ENCODE measurements at places on chromosomes 12 and 14. TPM values are rescaled to one million over a fixed set of nuclear protein-coding genes. Genes with fewer than 3 reads are reported as not detected.

GRCh38 chr12:115079760-115080159, 395.8 kb upstream of the TBX3 start:
- no peak for DNase-seq

GRCh38 chr12:72502546-72502945, 230.4 kb downstream of the TRHDE start:
- DNase-seq: no peak

DNA sequence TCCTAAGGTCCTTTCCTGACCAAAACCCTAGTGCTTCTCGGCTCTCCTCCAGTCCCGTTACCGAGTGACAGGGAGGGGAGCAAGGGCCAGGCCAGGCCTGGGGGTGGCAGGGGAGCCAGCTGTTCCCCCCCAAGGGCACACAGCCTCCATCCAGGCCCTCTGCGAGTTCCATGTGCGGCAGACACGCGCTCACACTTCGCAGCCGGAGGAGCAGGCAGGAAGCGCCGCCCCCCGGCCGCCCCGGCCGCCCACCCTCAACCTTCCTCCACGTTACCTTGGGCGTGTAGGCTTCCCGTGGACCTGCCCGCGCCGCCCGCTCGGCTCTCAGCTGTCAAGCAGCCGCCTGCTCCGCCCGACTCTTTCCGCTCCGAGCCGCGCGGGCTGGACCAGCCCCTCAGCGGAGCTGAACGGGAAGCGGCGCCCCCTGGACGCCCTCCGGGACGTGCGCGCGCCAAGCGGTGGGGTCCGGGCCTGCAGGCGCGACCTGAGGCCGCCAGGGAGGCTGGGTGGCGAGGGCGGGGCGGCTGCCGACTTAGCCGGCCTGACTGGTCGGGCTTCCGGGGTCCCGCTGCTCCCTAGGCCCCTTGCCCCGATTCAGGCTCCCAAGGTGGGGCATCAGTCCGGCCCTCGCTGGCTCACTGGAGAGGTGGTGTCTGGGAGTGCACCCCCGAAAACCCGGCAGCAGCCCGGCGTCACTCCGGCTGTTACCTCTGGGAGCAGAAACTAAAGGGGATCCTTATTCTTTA, at the start of gene CRACR2A:
CRACR2A (minus strand) TSS at position 369 of the 746 bp plus-strand sequence. CDS start 56,110 bp downstream, outside the sequence.
- DNase-seq: no peak

- no peak for DNase-seq
These were observed 164.9 kb downstream of the ETV6 start for GRCh38 chr12:11814374-11814773.

DNA sequence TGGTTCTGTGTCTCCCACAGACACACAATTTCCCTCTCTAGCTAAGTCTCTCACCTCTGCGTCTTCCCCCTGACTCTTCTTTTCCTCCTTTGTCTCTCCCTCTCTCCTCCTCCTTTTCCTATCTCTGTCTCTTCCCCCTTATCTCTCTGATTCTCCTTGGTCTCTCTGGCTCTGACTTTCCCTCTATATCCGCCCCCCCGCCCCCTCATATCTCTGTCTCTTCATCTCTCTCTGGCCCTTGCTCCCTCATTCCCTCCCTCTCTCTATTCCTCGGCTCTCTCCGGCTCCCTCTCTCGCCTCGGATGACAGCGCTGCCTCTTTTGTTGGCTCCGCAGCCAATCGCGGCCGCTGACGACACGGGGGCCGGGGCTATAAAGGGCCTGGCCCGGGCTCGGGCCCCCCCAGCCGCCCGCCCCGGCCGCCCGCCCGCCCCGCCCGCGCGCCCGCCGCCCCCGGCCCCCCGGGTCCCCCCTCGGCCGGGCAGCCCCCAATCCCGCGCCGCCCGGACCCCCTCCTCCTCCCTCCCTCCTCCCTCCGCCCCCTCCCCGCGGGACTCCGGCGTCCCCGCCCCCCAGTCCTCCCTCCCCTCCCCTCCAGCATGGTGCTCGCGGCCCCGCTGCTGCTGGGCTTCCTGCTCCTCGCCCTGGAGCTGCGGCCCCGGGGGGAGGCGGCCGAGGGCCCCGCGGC, at the start of gene GDF11:
GDF11 (plus strand) TSS at position 404 of the 687 bp plus-strand sequence; CDS start at position 599, 195 bp downstream.
- no peak for DNase-seq

DNA sequence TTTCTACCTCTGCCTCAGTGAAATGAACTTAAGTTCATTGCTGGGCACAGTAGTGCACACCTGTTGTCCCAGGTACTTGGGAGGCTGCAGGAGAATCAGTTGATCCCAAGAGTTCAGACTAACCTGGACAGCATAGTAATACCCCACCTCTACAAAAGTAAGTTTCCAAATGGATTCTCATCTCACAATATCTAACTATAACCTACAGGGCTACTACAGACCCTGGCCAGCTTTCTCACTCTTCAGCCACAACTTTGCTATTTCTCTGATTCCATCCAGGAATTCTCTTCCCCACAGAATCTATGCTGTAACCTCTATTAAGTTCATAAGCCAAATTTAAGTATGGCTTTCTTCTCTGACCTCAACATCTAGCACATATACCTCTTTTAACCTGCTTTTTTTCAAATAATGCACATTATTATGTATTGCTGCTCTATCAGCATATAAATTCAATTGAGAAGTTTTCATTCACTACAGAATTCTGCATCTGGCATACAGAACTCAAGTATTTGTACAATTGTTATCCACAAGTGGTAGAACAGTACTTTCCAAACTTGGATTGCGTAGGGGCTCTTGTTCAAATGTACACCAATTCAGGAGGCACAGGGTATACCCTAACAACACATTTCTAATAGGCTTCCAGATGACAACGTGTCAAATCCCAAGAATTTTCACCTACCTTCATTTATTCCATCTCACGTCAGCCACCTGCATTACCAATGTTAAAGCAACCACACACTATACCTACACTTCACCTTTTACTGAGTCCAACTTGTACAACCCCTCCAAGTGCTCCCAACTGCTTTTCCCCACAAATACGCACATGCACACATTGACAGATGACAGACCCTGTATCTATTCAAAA, 3.8 kb downstream of the RPS29 start:
- no peak for DNase-seq

DNA sequence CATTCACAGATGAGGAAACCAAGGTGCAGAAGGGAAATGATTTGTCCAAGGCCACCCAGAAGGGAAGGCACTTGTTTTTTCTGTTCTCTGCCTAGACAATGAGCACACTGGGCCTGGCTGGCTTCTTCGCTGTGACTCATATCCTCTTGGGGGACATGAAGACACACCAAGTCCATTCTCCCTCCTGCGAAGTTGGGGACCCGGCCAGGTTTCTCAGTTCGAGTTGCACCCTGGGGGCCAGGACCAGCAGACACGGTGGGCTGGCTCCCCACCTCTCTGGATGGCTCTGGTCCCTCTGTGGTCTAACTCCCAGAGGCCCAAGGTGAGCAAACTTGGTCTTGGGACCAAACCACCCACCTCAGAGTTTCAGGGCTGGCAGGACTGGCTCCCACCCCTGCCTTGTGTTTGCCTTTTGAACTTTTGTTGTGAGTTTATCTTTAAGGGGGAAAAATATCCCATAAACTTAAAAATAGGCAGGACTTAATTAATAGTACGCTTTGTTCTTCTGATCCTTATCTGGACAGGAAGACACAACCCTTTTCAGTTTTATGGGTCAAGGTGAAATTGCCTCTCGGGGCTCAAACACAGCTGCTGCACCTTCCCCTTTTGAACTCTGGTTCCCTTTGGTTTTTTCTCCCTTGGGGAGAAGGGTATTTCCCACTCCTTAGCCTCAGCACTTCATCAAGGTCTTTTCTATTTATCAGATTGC, 9.0 kb upstream of the MLEC start:
- DNase-seq: no peak

DNA sequence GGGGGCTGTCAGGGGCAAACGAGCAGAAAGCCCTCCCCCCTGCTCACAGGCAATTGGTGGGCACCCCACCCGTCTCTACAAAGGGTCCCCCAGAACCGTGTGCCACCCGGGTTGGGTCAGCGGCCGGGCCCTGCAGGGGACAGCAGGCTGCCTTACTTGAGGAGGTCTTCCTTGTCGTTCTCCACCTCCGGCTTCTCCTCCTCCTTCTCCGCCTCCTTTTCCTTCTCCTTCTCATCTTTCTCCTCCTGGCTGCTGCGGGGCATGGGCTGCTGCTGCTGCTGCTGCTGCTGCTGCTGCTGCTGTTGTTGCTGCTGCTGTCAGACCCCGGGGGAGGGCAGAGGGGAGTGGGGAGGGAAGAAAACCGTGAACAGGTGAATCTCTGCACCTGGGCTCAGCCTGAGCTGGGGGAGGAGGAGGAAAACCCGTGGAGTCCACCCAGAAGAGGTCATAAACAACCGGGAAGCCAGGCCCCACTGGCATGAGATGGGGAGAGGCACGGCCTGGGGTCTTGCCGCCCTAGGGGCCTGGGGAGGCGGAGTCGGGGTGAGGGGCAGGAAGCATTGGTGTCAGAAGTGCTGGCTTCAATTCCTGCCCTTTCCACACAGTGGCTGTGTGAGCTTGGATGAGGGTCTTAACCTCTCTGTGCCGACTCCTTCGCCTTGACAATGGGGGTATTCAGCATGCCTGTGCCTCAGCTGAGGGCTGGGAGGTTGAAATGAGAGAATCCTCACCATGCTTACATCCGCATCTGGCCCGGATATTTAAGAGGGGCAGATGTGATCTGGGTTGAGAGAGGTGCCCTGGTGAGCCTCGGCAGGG, 107.6 kb downstream of the RFLNA start:
- DNase-seq: no peak

- DNase-seq: peak; percentile 73
These were observed 24.5 kb downstream of the SSH1 start for GRCh38 chr12:108832730-108833354.

DNA sequence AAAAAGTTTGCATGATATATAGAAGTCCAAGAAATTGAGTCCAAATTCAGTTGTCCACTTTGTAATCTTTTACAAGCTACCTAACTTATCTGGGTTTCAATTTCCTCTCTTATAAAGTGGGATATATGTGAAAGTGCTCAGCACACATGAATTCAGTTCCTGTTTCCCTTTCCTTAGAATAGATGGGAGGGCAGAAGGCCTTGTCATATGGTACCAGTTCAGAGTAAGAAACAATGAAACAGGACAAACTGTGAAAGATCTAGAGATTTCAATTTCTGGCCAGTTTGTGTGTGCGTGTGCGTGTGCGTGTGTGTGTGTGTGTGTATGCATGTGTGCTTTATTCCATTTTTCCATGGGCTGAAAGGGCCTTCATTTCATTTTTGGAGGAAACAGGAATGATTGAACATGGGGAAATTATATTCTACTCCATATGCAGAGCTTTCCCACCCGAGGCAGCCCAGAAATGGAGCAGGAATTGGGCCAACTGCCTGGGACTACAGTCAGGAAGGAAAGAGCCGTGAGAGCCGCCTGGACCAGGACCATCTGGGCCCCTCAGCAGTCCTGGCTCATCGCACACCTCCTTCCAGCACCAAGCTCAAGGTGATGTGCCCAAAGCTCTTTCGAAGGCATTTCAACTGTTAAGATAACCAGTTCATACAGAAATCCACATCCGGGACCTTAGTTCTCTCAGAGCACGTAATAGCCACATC, 183.2 kb downstream of the EPS8 start:
- DNase-seq: no peak

GRCh38 chr12:56126732-56127239, 1.3 kb upstream of the ESYT1 start:
- no peak for DNase-seq

DNA sequence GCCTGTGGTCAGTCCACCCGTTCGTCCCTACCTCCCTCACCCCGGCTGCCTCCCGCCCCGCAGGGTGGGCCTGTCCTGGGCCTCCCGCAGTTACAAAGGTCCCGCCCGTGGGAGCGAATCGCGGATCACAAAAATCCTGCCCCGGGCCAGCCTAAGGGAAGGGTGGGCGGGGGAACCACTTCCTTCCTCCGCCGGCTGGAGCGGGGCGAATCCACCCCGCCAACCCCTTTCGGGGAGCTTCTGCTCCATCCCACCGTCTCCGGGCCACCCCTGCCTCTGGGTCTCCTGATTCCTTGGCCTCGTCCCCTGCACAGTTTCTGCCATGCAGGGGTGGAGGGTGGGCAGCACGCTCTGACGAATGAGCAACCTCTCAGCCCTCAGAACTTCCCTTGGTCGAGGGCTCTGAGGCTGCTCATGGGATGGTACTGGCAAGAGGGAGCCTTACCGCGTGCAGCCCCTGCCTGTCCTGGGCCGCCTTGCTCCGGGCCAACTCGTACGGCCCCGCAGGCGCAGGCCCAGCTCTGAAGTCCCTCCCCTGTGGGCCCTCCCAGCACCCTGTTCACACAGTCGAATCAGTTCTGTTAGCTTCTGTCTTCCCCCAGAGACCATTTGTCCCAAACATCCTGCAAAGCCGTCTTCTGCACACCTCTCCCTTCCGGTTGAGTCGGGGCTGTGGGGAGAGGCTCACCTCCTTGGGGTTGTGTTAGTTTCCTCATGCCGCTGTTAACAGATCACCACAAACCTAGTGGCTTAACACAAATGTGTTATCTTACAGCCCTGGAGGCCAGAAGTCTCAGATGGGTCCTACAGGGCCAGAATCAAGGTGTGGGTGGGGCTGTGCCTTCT, 589 bp upstream of the HVCN1 start:
- no peak for DNase-seq

GRCh38 chr14:67963960-67964812, 144.6 kb downstream of the RAD51B start:
- no peak for DNase-seq

BMP4 gene
- 14.9 TPM for polyA plus RNA-seq

WNT5B gene
- polyA plus RNA-seq: 34.3 TPM

ASCL1 gene
- not detected for polyA plus RNA-seq

APPL2 gene
- 28.5 TPM for polyA plus RNA-seq

RPS6KA5 gene
- 7.4 TPM for polyA plus RNA-seq

PDE3A gene
- polyA plus RNA-seq: 7.9 TPM

NRIP2 gene
- 6.2 TPM for polyA plus RNA-seq

AKAP6 gene
- 64.6 TPM for polyA plus RNA-seq

FAM90A1 gene
- polyA plus RNA-seq: 1.8 TPM

SIX6 gene
- polyA plus RNA-seq: 0.08 TPM

All from forelimb muscle (tissue), 1 donor.